Activated CD4-positive, alpha-beta T cell treated with anti-CD3 and anti-CD28 coated beads for 4 hours (primary cell): ENCODE measurements at places on chromosomes 7 and 10.

- DNase-seq, result no peak
Measured at GRCh38 chr10:117339979-117340378, 35.3 kb downstream of the PDZD8 start.

DNA sequence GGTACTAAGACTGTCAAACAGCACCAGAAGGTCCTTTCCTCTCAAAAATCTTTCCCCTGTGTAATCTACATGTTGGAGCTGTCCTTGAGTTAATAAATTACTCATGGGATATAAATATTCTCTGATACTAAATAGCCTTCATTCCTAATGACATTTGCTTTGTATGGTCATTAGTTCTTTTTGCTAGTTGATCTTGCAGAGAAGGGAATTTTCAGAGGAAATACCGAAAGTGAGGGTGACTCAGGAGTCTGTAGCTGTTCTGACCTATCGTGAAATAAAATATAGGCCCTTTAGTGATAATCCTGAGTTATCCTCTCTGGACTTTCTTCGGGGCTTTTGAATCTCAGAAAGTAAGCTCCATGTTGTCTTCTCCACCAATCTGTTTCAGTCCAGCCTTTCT, 19.4 kb upstream of the CLDN12 start:
- no peak for DNase-seq

DNA sequence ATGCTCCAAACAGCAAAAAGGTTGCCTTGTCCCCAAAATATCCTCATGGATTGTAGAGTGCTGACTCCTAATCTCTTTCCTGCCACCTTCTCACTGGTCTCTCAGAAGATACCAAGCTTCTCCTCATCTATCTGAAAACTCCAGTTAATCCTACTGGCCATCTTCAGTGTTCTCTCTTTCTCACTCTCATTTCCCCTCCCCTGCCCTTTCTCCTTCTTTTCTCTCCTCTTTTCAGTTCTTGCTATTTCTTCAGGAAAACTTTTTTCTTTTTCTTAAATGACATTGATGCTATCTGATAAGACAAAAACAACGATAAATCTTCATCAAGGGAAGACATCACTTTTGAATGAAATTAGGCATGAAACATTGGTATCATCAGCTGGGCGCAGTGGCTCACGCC, 109.8 kb downstream of the USP6NL start:
- no peak for DNase-seq

GRCh38 chr7:70042533-70042932, 444.3 kb downstream of the AUTS2 start:
- no peak for DNase-seq

DNA sequence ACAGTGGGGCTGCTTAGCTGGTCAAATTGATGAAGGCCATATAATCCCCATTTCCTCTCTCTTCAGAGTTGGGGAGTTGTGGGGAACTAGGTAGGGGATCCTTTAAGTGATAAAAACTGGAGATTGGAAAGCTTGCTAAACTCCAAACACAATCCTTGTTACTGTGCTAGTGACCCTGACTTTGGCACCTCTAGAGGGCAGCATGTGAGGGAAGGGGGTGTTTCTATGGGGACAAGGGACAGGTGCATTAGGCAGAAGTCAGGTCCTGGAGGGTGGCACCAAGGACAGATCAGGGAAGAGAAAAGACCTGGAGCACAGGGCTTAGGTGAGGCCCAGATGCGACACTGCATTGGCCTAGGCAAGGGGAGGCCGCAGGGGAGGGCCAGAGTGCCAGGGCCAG, 66.9 kb downstream of the CDHR3 start:
- DNase-seq, result no peak

GRCh38 chr7:48097521-48098231, 8.6 kb downstream of the UPP1 start:
- DNase-seq, result peak; percentile 26

DNA sequence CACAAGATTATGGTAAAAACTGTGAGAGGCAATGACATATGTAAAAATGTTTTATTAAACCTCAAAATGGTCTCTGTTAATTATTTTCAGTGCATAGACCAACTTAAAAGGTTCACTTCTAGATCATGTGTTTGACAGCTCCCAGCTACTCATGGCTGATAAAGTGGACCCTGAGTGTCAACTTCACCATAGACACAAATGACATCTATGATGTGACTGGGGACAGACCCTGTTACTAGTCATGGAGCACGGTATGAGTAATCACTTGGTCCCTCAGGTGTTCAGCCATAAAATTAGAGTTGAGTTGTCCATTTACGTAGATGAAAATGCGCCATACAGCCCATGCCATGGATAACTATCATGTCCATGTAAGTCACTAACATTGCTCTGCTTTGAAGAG, 199.8 kb downstream of the ZNF365 start:
- no peak for DNase-seq

- DNase-seq, result no peak
Measured at GRCh38 chr10:88028072-88028471, 164.6 kb downstream of the PTEN start.

- no peak for DNase-seq
Measured at GRCh38 chr10:4867109-4867519, 41.1 kb downstream of the AKR1E2 start.

- DNase-seq, result peak; percentile 12
Measured at GRCh38 chr7:26863518-26864308, 677 bp downstream of the SKAP2 start.

DNA sequence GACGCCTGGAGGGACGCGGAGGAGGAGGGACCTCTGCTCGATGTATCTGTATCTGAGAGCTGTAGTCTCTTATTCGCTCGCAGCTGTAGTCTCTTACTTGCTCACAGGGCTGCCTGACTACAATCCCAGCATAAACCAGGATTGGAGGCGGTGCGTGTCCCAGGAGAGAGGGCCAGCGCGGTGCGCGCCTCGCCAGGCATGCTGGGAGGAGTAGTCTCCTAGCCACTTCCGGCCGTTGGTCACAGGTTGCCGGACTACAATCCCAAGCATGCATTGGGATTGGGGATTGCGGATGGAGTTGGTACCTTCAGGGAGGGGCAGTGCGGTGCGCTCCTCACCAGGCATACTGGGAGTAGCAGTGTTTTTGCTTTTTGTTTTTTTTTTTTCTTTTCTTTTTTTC, 421.7 kb upstream of the NUPR2 start:
- DNase-seq, result no peak

DNA sequence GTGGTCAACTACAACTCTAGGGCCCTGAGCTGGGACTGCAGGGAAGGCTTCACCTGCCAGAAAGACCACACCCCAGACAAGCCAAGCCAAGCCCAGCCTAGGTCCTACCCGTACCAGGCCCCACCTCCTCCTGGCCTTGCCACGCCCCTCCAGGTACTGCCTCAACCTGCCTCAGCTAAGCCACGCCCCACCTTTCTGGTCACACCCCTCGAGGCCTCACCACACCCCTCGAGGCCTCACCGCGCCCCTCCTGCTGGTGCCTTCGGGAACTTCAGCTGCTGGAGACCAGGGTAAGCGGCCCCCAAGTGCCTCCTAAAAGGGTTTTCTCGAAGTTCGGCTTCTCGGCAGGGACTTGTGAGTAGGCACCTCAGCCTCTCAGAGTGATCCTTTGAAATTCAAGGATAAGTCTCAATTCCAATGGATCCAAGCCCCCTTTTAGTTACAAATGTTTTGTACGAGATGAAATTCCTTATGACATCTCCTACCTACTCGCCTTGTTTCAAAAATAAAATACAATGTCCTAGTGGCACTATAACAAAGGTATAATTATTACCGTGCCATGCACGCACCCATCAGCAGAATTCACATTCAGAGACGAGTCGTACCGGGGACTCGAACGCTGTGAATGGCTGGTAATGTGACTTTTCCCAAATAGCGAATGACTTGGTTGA, 171.2 kb downstream of the ARHGAP21 start:
- DNase-seq, result no peak

DNA sequence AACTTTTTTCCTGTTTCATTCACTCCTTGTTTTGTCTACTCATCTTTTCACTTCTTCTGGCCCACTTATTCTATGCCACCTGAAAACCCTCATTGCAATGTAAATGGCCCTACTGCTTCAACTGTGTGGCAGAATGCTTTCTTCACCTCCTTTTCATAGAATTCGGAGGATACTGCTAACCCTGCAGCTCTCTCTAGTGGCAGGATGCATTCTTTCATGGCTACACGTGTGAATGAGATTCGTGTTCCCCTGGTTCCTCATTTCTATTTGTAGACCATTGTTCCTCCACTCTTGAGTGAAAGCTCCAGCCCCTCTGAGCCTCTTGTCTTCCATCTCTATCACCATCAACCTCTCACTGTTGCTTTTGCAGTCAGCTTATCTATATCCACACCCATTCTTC, 20.9 kb upstream of the CYP26C1 start:
- no peak for DNase-seq

- DNase-seq, result no peak
Measured at GRCh38 chr7:50505553-50506210, 55.5 kb upstream of the FIGNL1 start.

- DNase-seq, result no peak
Measured at GRCh38 chr10:16854623-16855022, 37.4 kb upstream of the RSU1 start.

GRCh38 chr10:3668966-3669330, 116.1 kb downstream of the KLF6 start:
- DNase-seq, result no peak

DNA sequence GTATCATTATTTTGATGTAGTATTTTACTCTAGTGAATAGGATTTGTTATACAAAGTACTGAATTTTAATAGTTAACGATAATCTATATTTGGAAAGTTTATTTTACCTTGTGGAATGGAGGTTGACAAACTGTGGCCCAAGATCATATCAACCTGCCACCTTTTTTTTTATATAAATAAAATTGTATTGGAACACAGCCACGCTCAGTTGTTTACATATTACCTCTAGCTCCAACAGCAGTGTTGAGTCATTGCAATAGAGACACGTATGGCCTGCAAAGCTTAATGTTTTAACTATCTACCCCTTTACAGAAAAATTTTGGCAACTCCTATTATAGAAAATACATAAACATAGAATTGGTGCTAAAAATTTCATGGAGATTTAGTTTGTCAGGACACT, 239.3 kb downstream of the THSD7A start:
- no peak for DNase-seq

- DNase-seq, result no peak
Measured at GRCh38 chr7:69422574-69422985, 175.7 kb upstream of the AUTS2 start.

- no peak for DNase-seq
Measured at GRCh38 chr7:12136523-12136922, 74.6 kb upstream of the TMEM106B start.

DNA sequence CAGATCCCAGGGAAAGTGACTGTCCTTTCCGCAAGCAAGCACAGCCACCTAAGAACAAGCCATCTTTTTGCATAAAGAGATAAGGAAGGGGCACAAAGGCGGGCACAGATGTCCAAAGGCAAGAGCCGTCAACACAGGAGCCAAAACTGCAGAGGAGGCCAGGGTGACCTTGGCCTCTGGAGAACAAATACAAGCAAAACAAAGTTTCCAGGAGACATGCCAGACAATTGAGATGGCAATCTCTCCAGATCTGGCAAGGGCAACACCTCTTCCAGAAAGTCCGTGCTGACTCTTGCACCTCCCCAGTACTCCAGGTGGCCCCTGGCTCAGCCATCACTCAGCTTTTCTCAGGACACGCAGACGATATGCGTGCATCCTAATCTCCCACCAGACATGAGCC, 58.2 kb downstream of the TEX36 start:
- no peak for DNase-seq

DNA sequence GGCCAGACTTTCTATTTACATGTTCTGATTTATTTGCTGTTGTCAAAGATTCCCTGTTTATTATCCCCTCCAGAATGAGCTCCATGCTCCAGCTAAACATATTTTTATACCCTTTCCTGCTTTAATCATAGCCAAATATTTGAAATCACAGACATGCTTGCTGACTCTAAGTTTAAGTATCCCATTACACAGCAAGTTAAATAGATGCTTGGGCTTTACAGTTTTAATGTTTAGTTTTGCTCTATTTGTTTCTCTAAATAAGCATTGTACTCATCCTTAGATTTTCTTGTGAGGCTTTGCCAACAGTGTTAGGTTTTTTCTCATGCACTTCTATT, 196.8 kb downstream of the TAX1BP1 start:
- DNase-seq, result no peak

GRCh38 chr7:84337429-84337828, 142.8 kb upstream of the SEMA3A start:
- no peak for DNase-seq

- no peak for DNase-seq
Measured at GRCh38 chr10:34838366-34838900, 23.3 kb upstream of the PARD3 start.

GRCh38 chr7:49583440-49583839, 190.0 kb upstream of the VWC2 start:
- DNase-seq, result no peak

DNA sequence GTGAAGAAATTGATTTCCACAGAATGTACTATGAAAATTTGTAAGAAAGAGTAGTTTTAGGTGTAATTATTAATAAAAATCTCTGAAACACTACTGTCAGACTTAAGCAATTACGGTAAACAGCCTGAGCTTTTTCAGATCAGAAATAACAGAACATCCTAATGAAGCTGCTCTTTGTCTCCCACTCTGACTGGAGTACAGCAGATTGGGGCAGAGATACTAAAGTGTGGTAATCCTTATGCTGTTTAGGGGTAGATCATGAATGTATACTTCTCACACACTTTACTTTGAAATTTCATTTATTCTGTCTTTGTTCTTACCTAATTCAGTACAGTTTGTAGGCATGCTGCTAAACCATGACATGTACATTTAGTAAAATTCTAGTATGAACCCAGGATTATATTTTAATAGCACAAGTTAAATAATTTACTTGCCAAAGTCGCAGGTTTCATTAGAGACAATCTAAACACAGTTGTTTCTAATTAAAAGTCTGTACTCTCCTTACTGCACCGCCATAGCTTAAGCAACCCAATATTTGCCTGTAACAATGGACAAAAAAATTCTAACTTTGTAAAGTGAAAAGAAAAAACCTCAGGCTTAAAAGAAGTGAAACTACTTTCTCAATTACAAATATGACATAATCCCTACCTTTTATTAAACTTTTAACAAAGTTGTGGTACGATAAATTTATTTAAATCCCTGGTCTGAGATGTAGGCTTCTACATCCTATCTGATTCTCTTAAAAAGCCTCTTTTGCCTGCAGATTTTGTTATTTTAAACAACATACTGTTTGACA, 88.8 kb downstream of the KMT2E start:
- no peak for DNase-seq

- no peak for DNase-seq
Measured at GRCh38 chr7:132509643-132510042, 66.6 kb downstream of the PLXNA4 start.

DNA sequence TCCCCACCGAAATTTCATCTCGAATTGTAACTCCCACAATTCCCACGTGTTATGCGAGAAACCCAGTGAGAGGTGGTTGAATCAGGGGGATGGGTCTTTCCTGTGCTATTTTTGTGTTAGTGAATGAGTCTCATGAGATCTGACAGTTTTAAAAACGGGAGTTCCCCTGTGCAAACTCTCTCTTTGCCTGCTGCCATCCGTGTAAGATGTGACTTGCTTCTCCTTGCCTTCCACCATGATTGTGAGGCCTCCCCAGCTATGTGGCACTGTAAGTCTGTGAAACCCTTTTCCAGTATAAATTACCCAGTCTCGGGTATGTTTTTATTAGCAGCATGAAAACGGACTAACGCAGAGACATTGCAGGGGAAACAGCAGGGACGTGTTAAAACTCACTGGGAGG, 5.3 kb upstream of the OLAH start:
- no peak for DNase-seq

- DNase-seq, result no peak
Measured at GRCh38 chr7:71430246-71430645, 298.3 kb downstream of the GALNT17 start.

- no peak for DNase-seq
Measured at GRCh38 chr10:43453266-43453831, 16.4 kb downstream of the ZNF487 start.

- DNase-seq, result peak; percentile 92
Measured at GRCh38 chr10:17643755-17644484, at the start of gene STAM. STAM (plus strand) TSS chr10:17644151; CDS start chr10:17644340, 189 bp downstream.
